AG08396 (cell line): ENCODE measurements at places on chromosomes 4 and X.
A peak's percentile ranks its signal among the peaks of the same experiment; 100 is the strongest.

DNA sequence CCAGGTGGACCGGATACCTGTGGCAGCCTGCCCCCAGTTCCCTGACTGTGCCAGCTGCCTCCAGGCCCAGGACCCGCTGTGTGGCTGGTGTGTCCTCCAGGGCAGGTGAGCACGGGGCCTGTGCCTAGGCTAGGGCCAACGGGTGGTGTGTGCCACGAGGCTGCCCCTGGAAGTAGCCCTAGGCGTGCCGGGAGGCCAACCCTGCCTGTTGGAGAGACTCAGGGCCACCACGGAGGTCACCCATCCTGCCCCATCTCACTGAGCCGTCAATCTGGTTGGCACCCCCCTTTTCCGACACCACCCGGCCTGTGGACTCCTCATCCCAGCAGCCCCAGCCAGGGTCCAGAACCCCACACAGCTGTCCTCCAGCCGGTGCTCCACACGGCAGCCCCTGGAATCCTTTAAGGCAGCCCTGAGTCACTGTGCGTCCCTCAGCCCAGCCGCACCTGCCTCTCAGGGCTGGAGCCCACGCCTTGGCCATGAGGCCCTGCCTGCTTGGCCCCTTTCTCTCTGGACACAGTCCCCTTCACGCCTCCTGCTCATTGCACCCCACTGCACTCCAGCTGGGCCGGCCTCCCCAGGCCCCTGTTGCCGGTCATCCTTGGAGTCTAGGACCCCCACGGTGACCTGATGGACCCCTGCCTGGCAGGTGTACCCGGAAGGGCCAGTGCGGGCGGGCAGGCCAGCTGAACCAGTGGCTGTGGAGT is 5.3 kb downstream of the PLXNB3 start:
- DNase-seq: no peak

DNA sequence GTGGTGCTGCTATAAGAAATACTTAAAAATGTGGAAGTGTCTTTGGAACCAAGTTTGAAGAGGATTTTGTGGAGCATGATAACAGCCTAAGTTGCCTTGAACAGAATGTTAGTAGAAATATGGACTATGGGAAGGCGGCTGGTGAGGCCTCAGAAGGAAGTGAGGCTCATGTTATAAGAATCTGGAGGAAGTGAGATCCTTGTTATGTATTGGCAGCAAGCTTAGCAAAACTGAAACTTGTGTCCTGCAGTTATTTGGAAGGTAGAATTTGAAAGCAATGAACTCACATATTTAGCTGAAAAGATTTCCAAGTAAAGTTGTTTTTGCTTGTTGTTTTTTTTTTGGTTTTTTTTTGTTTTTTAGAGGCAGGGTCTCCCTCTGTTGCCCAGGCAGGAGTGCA is 13.6 kb upstream of the MED14 start:
- no peak for DNase-seq

GRCh38 chr4:70667740-70668535 is 1.6 kb upstream of the JCHAIN start:
- DNase-seq: no peak

DNA sequence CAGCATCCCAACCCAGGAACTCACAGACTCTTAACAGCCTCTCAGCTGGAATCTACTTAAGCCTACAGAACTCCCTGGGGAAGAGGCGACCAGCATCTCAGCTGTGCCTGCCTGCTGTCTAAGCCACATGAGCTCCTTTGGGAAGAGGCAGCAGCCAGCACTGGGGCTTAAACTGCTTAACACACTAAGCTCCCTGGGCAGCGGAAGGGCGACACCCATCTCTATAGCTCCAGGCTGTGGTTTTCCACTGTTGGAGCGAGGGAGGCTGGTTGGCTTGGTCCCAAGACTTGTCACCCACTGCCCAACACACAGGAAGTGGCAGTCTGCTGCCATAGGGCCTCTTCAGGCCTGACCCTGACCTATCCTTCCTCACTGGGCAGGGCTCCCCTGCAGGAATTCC is 1544.1 kb upstream of the ADGRL3 start:
- no peak for DNase-seq

- no peak for DNase-seq
Observed at GRCh38 chr4:122710434-122711308, 21.8 kb upstream of the BBS12 start.

GRCh38 chr4:83010111-83010521 is 507 bp downstream of the LIN54 start:
- DNase-seq: peak; percentile 31

DNA sequence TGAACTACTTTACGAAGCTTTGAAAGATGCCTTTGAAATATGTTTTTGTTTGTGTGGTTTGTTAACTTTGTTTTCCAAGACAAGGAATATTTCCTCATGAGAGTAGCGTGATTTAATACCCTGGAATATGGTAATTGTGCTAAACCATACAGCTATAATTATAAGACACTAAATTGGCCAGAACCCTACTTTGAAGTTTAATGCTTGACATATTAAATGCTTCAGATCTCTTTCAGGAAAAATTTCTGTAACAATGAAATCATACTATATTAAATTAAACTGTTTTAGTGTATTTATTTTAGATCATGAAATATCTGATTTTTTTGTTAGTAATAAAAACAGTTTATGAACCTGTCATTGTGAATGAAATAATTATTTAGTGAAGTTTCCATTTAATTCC is 63.5 kb downstream of the DCLK2 start:
- no peak for DNase-seq

- DNase-seq: no peak
Observed at GRCh38 chr4:28227764-28228163, 1367.1 kb downstream of the STIM2 start.

- no peak for DNase-seq
Observed at GRCh38 chr4:166896254-166896653, 338.0 kb downstream of the SPOCK3 start.

DNA sequence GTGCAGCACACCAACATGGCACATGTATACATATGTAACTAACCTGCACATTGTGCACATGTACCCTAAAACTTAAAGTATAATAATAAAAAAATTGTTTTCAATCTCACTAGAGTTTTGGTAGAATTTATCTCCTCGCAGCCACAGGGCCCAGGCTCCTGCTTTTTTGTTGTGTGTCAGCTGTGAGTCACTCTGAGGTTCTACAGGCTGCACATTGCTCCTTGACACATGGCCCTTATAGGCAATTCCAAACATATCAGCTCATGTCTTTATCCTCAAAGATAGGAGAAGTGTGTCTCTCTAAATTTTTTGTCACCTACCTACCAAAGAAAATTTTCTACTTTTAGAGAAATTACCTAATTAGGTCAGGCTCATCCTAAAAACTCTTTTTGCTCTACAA is 252.1 kb upstream of the ADGRL3 start:
- DNase-seq: no peak

DNA sequence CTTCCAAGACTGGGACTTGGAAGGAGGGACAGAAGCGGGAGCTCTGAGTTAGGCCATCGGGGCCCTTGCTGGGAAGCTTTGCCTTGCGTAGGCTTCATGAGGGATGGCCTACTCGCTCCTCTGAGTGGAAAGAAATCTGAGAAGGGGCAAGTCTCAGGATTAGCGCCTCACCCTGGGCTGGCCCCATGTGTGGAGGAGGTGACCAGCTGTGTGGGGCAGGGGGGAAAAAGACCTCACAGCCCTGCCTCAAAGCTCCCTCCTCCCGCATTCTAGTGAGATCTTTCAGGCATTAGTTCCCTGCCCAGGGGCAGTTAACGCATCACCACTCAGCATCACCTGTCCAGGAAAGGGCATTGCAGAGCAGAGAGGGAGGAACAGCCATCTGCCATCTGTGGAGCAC is 156.1 kb downstream of the ENPP6 start:
- no peak for DNase-seq

DNA sequence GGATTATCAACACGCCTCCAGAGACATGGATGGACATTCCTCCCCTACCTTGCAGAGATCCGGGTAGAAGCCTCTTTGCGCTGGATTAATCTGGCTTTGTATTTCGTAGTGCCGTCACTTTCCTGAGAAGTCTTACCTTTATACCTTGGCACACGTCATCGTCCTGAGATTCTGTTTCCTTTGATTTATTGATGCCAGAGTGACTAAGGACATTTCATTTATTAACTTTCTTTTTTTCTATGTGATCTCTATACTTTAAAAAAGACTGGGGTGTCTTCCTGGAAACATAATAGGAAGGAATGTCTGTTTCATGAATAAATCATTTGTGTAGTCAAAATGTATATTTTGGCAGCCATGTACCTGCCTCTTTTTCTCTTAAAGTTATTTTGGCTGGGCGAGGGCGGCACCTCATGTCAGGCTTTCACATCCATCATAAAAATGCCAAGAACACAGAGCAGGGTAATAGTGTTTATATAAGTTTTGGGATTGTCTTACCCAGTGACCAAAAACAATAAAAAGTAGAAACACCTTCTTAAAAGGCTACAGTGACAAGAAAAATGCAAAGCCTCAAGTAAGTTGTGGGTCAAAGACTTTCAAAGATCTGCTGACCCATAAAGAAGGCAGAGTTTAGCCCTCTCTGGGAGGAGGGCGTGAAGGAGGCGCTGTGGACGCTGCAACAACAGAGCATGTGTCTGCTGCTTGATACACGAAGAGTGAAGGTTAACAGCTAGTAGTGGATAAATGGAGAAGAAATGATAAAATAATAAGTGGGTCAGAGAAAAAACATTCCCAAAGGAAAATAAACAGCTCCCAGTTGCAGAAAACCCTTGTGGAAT is 124.4 kb downstream of the SHROOM3 start:
- DNase-seq: no peak

GRCh38 chr4:16807355-16807754 is 91.1 kb downstream of the LDB2 start:
- DNase-seq: no peak

- no peak for DNase-seq
Observed at GRCh38 chr4:138190452-138190858, 51.7 kb downstream of the SLC7A11 start.

DNA sequence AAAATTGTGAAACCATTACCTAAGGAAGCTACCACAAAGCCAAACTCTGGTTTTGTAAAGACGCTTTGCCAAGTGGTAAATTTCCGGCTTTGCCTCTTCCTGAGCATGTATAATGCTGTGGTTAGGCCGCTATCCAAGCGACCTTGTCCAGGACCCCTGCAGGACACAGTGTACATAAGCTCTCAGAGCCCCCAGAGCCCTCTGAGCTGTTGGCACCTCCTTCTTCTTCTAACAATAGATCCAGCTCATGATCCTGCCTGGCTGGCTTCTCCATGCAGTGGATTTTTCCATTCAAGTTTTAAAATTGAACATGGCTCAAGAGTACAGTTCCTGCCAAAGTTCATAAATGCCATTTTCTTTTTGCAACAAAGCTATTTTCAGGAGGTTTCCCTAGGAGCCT is 326.7 kb downstream of the MAPK10 start:
- no peak for DNase-seq

- no peak for DNase-seq
Observed at GRCh38 chr4:183729069-183729406, 69.9 kb downstream of the TRAPPC11 start.

DNA sequence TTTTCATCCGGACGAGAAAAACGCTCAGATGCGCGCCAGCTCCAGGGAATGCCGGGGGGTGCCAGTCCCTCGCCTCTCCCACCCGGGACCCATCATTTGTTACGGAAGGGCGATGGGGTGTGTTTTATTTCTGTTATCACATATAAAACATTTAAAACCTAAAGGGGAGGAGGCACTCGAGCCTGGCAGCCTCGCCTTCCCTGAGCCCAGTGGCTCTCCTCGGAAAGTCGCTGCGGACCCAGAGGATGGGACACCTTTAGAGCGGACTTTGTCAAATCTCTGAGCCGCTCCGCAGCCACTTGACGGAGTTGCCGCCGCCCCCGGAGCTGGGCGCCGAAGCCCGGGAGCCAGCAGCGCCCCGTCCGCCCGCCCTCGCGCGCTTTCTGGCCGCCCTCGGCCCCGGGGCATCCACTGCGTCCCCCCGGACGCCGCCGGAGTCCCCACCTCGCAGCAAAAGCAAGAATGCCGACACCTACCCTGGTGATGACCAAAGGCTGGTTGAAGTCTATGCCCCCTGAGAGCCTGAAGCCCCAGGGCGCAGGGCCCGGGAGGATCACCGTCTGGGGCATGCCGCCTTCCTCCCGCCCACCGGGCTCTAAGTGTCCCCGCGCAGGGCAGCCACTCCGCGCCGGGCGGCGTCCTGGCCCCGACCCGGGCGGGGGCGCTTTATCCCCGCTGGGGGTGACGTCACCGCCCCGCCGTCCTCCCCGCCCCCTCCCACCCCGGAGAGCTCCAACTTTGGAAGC is at the start of gene PDLIM3:
Gene PDLIM3, minus strand, starts transcription at position 642 of the 746 bp plus-strand sequence. Its CDS starts 73 bp downstream, at position 569.
- peak; percentile 68 for DNase-seq

GRCh38 chr4:87881115-87881514 is 48.3 kb downstream of the MEPE start:
- DNase-seq: no peak

GRCh38 chr4:102687982-102688433 is 72.8 kb downstream of the MANBA start:
- DNase-seq: no peak

GRCh38 chr4:145216535-145216934 is 36.1 kb upstream of the OTUD4 start:
- DNase-seq: no peak

GRCh38 chr4:140150636-140150885 is 3.4 kb downstream of the MAML3 start:
- no peak for DNase-seq

DNA sequence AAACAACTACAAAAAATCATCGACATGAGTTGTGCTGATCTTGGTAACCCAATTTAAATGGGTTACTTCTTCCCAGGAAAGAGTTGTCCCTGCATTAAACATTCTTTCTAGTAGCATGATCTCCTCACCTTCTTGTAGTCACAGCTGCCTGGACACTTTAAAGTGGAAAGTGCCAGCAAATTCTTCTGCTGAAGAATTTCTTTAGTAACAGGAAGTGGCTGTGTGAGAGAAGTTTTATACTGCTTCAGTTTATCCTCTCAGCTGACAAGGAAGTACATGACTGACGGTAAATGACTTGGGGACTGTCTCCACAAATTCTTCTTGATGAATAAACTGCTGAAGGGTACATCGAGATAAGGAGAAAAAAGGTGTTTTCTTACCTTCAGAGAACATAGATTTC is 18.2 kb upstream of the TNIP3 start:
- no peak for DNase-seq

DNA sequence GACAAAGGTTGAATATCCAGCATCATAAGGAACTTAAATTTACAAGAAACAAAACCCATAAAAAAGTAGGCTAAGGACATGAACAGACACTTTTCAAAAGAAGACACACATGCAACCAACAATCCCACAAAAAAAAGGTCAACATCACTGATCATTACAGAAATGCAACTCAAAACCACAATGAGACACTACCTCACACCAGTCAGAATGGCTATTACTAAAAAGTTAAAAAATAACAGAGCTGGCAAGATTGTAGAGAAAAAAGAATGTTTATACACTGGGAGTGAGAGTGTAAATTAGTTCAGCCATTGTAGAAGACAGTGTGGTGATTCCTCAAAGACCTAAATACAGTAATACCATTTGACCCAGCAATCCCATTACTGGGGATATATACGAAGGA is 474.7 kb downstream of the TRIML1 start:
- DNase-seq: no peak

- no peak for DNase-seq
Observed at GRCh38 chr4:113447061-113447460, 314.5 kb downstream of the CAMK2D start.
